GM03348 (cell line): ENCODE measurements at places on chromosomes 4 and X.

DNA sequence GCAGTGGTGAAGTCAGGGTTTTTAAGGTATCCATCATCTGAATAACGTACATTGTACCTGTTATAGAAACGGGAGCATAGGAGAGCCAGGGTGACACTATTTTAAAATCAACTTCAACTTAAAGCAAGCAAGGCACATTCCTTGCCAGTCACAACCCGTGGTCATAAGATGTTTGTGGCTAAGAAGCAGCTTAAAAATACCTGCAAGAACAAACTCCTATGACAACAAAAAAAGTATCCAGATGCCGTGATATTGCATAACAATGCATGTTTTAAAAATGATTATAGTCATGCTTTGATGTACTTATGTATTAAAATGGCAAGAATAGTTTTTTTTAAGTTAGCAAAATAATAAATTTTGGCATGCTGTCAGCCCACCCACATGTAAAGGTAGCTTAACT is 16.5 kb upstream of the SYNPO2 start:
- DNase-seq: no peak

- no peak for DNase-seq
Measured at GRCh38 chr4:145871209-145871608, 67.4 kb downstream of the ZNF827 start.

- DNase-seq: peak; percentile 28
Measured at GRCh38 chrX:54248309-54248708, 65.3 kb upstream of the FAM120C start.

- DNase-seq: peak; percentile 4
Measured at GRCh38 chrX:39427906-39428305, 626.6 kb downstream of the MID1IP1 start.

- DNase-seq: no peak
Measured at GRCh38 chr4:183700407-183700806, 41.3 kb downstream of the TRAPPC11 start.

DNA sequence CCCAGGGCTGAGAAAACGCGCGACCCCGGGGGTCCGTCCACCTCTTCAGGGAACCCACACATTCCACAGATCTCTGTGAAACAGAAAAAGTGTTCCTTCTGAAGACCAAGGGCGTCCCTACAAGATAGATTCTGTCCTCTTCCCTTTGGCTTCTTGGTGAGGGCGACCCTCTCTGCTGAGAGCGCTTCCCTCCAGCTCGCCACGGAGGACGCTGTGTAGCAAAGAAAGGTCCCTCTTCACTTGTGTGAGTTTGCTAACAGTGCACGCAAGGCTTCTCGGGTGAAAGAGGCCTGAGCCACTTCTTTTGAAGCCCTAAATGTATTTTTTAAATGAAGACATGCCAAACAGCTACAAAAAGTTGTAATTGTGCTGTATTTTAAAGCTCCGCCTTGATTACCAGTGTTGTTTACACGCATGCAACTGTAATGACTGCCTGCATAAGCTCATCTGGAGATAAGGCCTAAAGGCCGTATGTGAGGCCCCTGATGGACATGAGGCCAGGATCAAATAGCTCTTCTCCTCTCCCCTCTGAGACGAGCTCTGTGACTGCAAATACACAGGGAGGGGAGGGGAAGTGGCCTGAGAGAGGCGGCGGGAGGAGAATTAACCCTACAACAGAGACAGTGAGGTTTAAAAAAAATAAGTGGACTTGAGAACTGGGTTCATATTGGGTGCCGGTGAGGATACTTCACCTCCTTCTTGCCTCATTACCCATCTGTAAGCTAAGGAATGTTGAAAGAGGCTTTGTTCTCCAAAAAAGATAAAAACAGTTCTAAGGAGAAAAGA is 95.5 kb downstream of the SOWAHB start:
- peak; percentile 39 for DNase-seq

GRCh38 chr4:40227284-40227683 is 30.5 kb downstream of the RHOH start:
- DNase-seq: no peak

DNA sequence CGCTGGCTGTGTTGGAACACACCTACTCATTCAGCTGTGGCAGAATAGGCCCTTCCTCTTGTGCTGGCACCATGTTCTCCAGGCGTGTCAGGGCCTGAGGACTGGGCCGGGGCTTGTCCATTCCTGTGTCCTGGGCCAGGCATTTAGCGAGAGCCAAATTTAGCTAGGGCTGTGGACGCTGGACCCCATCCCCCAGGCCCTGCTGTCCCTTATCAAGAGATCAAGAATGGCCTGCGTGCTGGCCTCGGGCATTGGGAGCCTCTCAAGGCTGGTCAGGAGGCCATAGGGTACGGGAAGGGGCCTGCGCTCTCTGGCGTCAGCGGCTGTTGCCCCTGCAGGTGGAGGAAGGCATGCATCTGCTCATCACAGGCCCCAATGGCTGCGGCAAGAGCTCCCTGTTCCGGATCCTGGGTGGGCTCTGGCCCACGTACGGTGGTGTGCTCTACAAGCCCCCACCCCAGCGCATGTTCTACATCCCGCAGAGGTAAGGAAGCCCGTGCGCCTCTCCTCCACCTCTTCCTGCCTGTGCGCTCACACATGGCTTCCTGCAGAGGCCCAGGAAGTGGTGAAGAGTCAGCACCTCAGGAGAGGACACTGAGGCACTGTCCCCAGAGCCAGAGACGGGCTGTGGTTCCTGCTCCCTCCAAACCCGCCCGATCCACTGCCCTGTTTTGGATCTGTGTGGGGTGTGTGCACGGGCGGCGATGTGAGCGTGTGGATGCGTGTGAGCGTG is 15.3 kb downstream of the ABCD1 start:
- no peak for DNase-seq

GRCh38 chrX:129750971-129751370 is 12.2 kb downstream of the XPNPEP2 start:
- no peak for DNase-seq

- no peak for DNase-seq
Measured at GRCh38 chrX:75781611-75782010, 3.4 kb downstream of the MAGEE2 start.

DNA sequence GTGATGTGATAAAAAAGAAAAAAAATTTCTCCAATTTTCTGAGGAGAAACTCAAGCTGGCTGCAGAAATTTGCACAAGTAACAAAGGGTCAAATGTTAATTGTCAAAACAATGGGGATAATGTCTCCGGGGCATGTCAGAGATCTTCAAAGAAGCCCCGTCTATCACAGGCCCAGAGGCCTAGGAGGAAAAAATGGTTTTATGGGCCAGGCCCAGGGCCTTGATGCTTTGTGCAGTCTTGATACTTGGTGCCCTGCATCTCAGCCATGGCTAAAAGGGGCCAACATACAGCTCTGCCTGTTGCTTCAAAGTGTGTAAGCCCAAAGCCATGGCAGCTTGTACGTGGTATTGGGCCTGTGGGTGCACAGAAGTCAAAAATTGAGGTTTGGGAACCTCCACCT is 961.0 kb downstream of the FAM133A start:
- DNase-seq: no peak

- no peak for DNase-seq
Measured at GRCh38 chr4:155774033-155774432, 15.2 kb downstream of the GUCY1B1 start.

GRCh38 chrX:42943051-42943974 is 165.3 kb upstream of the PPP1R2C start:
- no peak for DNase-seq

GRCh38 chr4:124943938-124944337 is 231.4 kb upstream of the ANKRD50 start:
- DNase-seq: no peak

DNA sequence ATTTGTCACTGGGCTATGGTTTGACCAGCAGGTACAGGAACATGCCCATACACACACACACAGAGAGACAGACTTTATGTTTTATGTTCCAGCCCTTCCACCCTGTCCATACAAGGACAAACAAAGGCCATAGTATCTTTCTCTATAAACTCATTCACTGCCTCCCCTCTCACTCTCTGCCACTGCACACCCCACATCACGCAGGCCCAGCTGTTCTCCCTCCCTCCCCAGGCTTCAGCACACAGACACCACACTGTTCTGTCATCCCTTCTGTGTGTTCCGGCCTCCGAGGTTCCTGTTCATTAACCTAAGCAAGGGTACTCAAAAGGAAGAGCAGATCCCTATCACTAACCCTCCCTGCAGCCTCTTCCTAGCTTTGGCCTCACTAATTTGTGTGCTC is 17.8 kb downstream of the LAS1L start:
- no peak for DNase-seq

DNA sequence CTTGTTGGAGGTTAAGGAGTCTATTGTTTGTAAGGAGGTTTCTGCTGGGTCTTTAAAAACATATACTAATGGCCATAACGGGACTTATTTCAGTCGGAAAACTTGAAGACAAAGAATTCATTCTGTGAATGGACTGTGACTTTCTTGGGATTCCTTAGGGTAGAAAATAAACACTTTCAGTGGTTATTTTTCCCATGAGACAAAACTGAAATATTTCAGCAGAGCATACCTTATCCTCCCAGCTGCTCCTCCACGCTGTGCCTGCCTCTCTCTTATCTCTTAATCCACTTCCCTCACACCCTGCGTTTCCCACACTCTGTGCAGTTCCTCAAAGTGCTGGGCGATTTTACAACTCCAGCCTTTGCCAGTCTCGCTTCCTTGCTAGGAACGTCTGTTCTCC is 47.1 kb upstream of the SORBS2 start:
- DNase-seq: no peak

DNA sequence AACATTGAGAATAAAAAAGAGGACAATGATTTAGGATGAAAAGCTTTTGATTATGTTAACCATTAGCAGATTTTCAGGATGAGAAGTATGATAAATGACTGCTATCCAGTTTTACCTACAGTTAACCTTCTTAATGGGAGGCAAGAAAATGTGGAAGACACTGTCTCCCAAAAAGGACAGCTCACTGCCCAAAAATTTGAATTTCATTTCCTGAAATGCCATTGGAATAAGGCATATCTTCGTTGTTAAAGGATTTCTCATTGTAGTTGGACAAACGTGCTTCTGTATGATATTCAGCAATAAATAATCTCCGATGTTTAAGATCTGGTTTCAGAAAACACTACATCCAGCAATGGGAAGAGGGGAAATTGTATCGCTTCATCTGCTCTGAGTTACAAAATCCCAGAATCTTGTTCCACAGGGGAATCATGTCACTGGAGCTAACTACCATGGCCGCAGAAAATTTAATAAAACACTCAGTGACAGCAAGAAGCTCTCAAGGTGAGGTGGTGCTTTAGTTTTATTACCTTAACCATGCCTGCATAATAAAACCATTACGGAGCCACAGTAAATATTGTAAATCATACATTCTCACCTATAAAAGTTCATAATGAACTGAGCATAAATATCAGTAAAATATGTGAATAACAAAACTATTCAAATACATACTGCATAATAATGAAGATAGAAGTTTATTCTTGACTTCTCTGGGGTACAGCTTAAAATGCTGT is 552.3 kb downstream of the PCDH7 start:
- DNase-seq: peak; percentile 34

GRCh38 chr4:81165861-81166430 is 49.1 kb downstream of the PRKG2 start:
- peak; percentile 34 for DNase-seq

GRCh38 chr4:83259586-83259985 is 25.0 kb downstream of the COQ2 start:
- no peak for DNase-seq

DNA sequence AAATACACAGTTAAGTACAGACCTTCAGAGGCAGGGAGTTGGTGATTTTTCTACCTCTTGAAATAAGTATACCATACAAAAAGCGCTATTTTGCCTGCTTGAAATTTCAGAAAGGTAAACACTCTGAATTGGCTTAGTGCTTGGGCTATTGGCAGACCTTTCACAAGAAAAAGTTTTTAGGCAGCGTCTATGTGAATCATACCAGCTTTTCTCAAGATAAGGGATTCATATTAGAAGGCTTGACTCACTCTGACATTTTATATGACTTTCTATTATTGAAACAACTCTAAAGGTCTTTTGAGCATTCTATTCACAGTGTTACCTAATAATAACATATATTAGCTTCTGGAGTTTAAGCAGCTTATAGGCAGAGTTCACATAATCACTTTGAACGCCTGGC is 286.4 kb upstream of the FAT1 start:
- no peak for DNase-seq

DNA sequence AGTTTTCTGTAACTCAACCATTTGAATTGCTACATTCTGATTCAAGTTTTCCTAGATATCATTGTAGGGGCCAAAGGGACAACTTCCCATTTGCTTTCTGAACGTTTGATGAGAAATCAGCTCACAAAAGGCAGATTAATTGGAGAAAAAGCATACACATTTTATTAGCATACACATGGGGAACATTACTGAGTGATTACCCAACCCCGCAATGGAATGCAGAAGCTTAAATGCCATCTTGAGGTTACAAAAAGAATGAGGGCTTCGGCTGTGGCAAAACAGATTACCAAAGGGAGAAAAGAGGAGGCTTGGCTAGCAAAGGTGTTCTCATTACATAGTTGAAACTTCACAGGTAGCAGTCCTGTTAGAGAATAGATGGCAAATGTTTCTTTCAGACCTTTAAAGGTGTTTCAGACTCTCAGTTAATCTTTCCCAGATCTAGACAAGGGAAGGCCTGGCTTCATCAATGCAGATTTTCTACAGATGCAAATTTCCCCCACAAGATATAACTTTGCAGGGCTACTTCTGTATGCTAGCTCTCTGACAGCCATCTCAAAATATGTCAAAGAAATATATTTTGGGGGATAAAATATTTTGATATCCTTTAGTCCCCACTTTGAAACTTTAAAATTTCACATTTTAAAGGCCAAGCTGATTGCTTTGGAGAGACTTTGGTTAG is 26.5 kb upstream of the HERC6 start:
- peak; percentile 56 for DNase-seq

DNA sequence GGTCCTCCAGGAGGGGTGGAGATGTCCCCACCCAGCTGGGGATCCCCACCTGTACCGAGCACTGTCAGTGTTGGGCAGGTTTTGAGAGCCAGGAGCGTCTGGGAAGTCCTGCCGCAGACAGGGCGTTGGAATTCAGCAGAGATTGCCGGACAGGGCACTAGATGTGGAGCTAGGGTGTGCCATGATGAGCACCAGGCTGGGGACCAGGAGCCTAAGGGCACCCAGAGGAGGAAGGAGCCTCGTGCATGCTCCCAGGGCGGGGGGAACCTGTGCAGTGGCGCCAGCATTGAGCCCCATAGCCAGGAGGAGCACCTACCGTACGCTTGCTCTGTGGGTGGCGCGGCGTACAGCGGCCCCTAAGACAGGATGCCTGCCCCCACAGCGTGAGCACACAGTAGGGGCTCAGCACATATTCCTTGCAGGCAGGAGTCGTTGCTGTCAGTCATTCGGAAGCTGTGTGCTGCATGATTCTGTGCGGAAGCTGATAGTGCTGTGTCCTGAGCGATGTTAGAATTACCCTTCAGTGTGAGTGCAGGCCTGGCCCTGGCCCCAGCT is 18.8 kb upstream of the TADA2B start:
- no peak for DNase-seq

- DNase-seq: no peak
Measured at GRCh38 chr4:37478151-37478550, 208.0 kb downstream of the RELL1 start.

GRCh38 chr4:151865312-151865711 is 104.5 kb upstream of the GATB start:
- no peak for DNase-seq

GRCh38 chr4:117971403-117971802 is 62.9 kb upstream of the NDST3 start:
- DNase-seq: peak; percentile 3

GRCh38 chrX:31228909-31229308 is 157.1 kb upstream of the FTHL17 start:
- DNase-seq: no peak

- DNase-seq: no peak
Measured at GRCh38 chr4:15837591-15837990, 59.5 kb downstream of the CD38 start.
